Stimulated activated CD8-positive, alpha-beta memory T cell treated with anti-CD3 and anti-CD28 coated beads, Interleukin-15, amount 100 ng/mL, for 4 hours (primary cell): ENCODE measurements at places on chromosomes 1 and 21.

GRCh38 chr1:71295350-71295749 is 214.5 kb upstream of the ZRANB2 start:
- no peak for DNase-seq

DNA sequence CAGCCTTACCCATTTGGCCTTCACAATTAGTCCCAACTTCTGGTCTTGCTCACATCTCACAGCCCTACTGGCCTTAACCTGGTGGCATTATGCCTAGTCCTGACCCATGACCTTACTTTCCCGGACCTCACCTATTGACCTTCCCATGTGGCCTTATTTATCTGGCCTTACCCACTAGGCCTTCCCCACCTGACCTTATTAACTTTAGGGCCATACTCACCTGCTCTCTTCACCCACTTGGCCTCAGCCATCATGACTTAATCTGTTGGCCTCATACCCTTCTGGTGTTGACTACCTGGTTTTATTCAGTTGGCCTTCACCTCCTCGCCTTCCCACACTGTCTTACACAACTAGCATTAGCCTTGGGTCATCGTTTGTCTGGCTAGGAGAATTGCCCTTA is 35.7 kb downstream of the EXOC8 start:
- no peak for DNase-seq

DNA sequence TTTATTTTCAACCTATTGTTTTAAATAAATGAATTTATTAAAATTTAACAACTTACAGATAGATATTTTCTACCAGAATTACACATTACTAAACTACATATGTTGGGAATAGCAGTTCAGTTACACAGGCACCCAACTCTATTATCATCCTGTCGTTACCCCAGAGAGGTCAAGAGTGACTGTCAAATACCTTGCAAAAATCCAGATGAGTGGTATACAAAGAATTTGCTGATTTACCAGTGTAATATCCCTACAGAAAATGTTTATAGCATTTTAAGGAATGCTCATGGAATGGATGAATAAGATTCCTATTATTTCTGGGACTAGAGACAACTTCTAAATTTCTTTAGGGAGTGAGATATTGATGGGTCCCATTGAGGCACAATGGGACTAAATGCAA is 300.7 kb upstream of the RGS18 start:
- DNase-seq = no peak

DNA sequence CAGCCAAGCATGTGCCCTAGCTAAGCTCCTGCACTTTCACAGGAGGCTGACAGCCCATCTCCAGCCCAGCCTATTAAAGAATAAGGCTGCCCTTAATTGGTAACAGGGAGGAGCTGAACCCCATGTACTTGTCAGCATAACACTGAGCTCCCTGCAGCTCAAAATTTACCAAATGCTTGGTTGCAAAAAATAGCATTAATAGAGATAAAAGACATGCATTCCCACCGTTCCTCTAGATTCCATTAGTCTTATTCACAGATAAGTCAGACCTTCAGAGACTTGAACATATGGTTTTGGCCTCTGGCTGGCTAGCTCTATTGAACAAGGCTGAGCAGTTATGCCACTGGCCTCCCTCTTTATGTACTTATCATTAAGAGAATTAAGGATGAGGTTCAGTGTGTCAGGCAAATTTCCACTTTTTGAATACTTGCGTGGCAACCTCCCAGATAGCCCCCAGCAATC is 29.2 kb downstream of the OLFML3 start:
- no peak for DNase-seq

GRCh38 chr1:152185544-152186391 is 26.7 kb upstream of the RPTN start:
- DNase-seq = no peak

GRCh38 chr1:248748211-248748610 is 7.3 kb downstream of the LYPD8 start:
- no peak for DNase-seq

DNA sequence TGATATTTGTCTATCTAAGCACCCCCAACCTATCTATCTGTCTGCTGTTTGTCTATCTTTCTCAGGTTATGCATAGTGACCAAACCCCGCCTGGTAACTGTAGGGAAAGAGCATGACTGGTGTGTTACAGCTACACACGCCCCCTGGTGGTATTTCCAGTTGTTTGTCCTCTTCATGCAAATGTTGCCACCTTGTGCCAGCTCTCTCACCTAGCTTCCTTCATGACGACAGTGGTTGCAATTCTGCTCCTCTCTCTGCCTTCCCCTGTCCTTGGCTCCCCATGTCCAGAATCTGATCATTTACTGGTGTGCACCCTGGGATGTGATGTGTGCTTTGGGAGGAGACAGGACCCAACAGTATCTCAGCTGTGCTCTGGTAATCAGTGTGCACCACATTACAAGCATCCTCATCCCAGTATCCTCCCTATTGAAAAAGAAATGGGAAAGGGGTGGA is 8.1 kb upstream of the INKA2 start:
- DNase-seq = peak; percentile 50

- DNase-seq = no peak
These were observed 12.3 kb downstream of the ARHGEF10L start for GRCh38 chr1:17551755-17552234.

DNA sequence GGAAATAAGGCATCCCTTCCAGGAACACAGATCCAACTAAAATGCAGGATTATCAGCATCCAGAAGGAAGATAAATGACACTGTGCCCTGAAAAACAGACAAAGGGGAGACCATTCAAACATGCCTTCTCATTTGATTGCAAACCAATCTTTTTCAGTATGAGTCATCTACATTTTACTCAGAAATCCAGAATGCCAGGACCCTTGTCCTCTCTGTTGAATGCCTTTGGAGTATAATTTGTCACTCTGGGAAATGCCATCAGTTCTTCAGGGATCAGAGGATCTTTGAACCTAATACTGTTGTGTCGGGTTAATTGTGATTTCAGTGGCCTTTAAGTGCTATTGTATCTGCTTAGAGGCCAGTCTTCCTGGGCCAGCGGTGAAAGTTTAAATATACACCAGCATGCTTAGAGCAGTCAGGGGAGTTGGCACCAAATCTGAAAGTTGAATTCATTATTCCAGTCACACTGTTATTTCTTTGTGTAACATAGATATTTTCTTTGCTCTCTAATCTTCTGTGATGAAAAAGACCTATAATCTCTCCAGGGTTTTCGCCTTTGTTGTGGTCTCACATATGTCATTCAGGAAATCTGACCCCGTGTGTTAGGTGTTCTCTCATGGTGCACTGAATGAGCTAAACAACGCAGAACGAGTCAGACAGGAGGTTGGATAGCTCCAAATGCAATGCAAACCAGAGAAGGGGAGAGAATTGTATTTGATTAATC is 364.8 kb upstream of the SGIP1 start:
- no peak for DNase-seq

- no peak for DNase-seq
These were observed 102.0 kb upstream of the COA6 start for GRCh38 chr1:234271243-234271606.

DNA sequence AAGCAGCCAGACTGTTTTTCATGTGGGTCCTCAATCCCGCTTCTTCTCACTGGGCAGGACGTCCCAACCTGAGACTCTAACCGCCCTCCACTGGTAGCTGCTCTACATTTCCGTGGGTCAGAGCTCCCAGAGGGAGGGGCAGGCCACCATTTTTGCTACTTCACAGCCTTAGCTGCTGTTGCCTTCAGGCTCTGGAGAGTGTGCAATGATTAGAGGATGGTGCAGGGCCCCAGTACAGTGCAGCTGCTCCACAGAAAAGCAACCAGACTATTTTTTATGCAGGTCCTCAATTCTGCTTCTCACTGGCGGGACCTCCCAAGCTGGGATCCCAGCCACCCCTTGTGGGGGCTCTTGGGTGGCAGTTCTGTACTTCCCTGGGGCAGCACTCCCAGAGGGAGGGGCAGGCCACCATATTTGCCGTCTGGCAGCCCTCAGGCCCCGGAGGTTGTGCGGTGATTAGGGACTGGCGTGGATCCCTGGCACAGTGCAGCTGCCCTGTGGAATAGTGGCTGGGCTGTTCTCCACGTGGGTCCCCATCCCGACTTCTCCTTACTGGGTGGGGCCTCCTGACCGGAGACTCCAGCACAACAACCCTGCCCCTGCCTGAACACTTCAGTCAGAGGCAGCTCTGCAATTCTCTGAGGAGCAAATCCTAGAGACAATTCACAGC is 647.6 kb upstream of the PKN2 start:
- DNase-seq = no peak
